Subcutaneous preadipocyte (primary cell): ENCODE measurements at places on chromosomes 12 and 14. TPM values are rescaled to one million over a fixed set of nuclear protein-coding genes. Genes with fewer than 3 reads are reported as not detected.

Gene LGR5
- not detected in 2 replicates for total RNA-seq

Gene PARP11
- 5.1 and 6.1 TPM in 2 replicates for total RNA-seq

Gene TSPAN9
- 4.4 and 4.7 TPM in 2 replicates for total RNA-seq

Gene RESF1
- total RNA-seq = 18.0 and 24.3 TPM in 2 replicates

Gene RIN3
- 10.7 and 17.4 TPM in 2 replicates for total RNA-seq

Gene BCL2L2
- 12.5 and 16.8 TPM in 2 replicates for total RNA-seq

Gene PPP4R4
- total RNA-seq = 0.37 and 0.39 TPM in 2 replicates

Gene CEBPE
- not detected in 2 replicates for total RNA-seq

Gene SMCO2
- total RNA-seq = 0.20 TPM in 1 of 2 replicates, not detected in the other

Gene ASIC1
- total RNA-seq = 1.2 and 2.6 TPM in 2 replicates

Gene HDAC7
- 43.0 and 48.9 TPM in 2 replicates for total RNA-seq

Gene TAS2R30
- total RNA-seq = 4.4 and 6.6 TPM in 2 replicates

Gene PROX2
- not detected in 2 replicates for total RNA-seq

Gene GPR84
- total RNA-seq = not detected in 2 replicates

Gene GLT1D1
- total RNA-seq = not detected in 2 replicates

Gene LYZ
- not detected in 2 replicates for total RNA-seq

Gene ACACB
- total RNA-seq = 2.5 and 7.3 TPM in 2 replicates

Gene CHD8
- total RNA-seq = 52.9 and 63.5 TPM in 2 replicates

Gene KIF26A
- under 0.01 TPM in 2 replicates for total RNA-seq

Gene ITPR2
- total RNA-seq = 9.6 and 11.3 TPM in 2 replicates

Gene DDX51
- total RNA-seq = 9.2 and 10.8 TPM in 2 replicates

Gene USP15
- 58.1 and 60.8 TPM in 2 replicates for total RNA-seq

Gene SPTB
- not detected in 2 replicates for total RNA-seq

Gene NYNRIN
- 3.9 and 4.8 TPM in 2 replicates for total RNA-seq

Gene C14orf132
- total RNA-seq = 15.8 and 20.9 TPM in 2 replicates

Gene GLIPR1L1
- not detected in 2 replicates for total RNA-seq

Gene NID2
- total RNA-seq = 61.7 and 104 TPM in 2 replicates

Gene CLEC1B
- not detected in 2 replicates for total RNA-seq

Gene P2RX2
- not detected in 2 replicates for total RNA-seq

Gene GPD1
- 0.37 and 0.39 TPM in 2 replicates for total RNA-seq

Gene DAO
- total RNA-seq = not detected in 2 replicates

Gene PDE6H
- total RNA-seq = not detected in 2 replicates

Gene ARHGDIB
- total RNA-seq = 2.9 and 3.9 TPM in 2 replicates
